Stimulated activated CD4-positive, alpha-beta T cell treated with anti-CD3 and anti-CD28 coated beads, Interleukin-12 subunit alpha, Interleukin-12 subunit beta, amount 100 ng/mL, for 48 hours (primary cell): ENCODE measurements at places on chromosomes 7 and 10.
A peak's percentile ranks its signal among the peaks of the same experiment; 100 is the strongest.

- DNase-seq = no peak
These were observed 155.6 kb downstream of the SH3PXD2A start for GRCh38 chr10:103699611-103700435.

DNA sequence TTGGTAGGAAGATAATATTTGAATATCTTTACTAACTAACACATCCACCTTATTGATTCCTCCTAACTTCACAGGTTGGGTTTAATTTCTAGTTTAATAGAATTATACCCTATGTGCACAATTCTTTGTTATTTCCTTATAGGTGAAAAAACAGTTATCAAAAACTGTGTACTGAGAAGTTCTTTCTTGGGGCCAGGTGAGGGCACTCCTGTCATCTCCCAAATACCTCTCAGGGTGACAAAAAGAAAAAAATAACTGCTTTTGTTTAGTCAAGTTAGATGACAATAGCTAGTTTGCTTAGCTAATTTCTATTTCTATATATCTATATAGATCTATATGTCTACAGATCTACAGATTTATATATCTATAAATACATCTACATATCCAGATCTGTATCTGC lies 10.1 kb downstream of the FZD8 start:
- DNase-seq = no peak

- DNase-seq = no peak
These were observed 30.3 kb downstream of the GBX1 start for GRCh38 chr7:151137076-151137675.

DNA sequence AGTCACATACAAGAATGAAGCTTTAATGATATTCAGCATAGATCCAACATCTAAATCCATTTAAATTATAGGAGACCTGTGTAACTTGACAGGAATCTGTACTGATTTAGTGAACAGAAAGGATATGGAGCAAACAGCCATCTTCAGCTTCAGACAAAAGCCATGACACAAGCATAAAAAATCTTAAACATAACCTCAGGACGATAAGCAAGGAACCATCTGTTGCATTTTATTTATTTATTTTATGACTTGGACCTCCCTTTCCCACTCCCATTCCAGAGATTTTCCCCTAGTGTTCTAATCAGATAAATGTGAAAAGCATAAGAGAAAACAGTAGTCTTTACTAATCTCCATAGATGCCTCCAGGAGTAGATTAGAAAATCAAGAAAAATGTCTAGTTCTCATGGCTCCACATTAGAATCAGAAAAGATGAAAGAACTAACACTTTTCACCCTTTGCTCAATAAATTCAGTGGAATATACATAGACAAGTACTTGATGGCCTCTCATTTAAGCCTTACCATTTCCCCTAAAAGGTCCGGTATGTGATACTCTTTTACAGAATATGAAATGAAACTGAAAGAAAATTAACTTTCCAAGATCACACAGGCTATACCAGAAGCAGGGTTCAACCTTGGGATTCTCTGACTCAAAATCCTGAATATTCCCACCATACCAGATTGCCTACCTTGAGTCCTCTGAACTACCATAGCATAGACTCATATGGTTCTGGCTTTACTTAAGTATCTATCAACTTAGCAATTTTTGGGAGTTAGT lies 15.2 kb downstream of the CACNA2D1 start:
- DNase-seq = no peak

GRCh38 chr10:71753960-71754505 lies 19.3 kb downstream of the VSIR start:
- no peak for DNase-seq

DNA sequence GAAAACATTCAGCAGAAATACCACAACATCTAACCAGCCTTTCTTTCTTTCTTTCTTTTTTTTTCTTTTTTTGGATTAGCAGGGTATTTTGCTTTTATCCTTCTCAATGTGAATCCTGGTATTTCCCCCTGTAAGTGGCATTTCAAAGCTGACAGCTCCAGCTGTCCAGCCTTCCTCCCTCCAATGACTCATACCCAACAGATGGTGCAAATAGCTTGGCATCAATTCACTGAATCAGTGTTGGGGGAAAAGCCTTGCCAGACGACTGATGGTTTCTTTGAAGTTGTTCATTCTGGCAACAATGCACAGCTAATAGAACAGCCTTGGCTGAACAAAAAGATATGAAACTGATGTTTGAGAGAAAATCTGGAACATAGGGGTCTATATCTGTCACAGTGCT lies 316.8 kb upstream of the STEAP1 start:
- no peak for DNase-seq

- no peak for DNase-seq
These were observed 52.4 kb downstream of the CALD1 start for GRCh38 chr7:134831862-134832261.

GRCh38 chr7:116770941-116771340 lies 91.4 kb upstream of the CAPZA2 start:
- no peak for DNase-seq

DNA sequence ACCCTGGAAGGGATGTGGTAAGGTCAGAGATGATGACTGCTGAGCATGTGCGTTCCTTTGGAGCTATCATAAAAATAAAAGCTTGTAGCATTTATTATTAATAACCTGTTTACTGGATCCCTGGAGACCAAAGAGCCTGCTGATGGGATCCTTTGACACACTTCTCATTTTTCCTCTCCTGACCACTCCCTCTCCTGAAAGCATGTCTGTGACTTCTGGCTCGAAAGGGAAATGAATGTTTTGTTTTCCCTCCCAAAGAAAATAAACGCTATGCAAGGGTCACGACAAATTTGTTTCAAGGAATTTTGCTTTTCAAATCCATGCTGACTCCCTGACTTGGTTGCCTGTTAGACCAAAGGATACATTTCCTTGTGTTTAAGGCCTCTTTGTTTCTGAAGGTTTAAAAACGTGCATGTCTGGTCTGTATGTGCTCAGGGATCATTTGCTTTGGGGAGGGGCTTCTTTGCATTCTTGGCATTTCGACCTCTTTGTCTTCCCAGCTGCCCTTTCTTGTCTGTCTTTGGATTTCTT lies 185.1 kb upstream of the AGK start:
- DNase-seq = no peak

- DNase-seq = no peak
These were observed 524.0 kb upstream of the KCND2 start for GRCh38 chr7:119748991-119749390.

- DNase-seq = no peak
These were observed 135.3 kb downstream of the OAT start for GRCh38 chr10:124283215-124283948.

DNA sequence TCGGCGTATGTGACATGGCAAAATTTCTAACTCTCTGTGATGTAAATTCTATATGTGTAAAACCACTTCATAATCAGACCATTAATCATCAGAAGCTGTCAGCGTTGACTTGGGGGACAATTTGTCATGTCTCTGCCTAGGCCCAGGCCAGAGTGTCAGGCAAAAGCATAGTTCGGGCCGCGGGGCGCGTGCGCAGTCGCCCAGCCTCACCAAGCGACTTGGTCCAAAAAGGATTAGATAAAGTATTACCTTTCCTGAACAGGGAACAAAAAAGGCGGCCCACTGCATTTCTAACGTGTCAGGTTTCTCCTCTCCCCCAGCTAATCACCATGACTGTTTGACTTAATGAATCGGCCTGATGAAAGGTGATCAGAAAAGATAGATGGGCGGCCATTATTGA lies 114.2 kb downstream of the EBF3 start:
- DNase-seq = no peak

DNA sequence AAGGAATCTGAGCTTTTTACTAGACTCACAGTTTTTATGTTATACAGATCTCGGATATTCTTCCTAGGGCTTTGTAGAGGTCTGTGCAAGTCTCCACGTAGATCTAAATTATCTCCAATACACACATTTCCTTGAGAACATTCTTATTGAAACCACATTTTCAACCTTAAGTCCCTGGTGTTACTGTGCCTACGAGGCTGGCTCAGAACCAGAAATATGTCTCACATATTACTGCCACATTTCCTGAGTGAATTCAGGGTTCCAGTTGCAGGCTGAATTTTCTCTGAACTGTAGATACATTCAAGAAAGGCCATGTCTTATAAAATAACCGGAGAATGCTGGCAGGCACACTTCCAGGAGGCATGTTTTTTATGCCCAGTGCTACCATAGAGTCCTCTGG lies 46.5 kb downstream of the INHBA start:
- DNase-seq = no peak

GRCh38 chr7:1950452-1951158 lies 280.5 kb downstream of the ELFN1 start:
- no peak for DNase-seq

GRCh38 chr10:17585016-17585415 lies 32.2 kb downstream of the HACD1 start:
- DNase-seq = no peak

DNA sequence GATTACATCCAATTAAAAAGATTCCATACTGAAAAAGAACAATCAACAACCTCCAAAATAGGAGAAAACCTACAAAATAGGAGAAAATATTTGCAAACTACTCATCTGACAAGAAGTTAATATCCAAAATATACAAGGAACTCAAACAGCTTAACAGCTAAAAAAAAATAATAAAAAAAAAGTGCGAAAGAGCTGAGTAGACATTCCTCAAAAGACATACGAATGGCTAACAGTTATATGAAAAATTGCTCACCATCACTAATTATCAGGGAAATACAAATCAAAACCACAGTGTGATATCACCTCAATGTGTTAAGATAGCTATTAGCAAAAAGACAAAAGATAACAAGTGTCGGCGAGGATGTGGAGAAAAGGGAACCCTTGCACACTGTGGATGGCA lies 450.3 kb downstream of the PHTF2 start:
- DNase-seq = no peak

DNA sequence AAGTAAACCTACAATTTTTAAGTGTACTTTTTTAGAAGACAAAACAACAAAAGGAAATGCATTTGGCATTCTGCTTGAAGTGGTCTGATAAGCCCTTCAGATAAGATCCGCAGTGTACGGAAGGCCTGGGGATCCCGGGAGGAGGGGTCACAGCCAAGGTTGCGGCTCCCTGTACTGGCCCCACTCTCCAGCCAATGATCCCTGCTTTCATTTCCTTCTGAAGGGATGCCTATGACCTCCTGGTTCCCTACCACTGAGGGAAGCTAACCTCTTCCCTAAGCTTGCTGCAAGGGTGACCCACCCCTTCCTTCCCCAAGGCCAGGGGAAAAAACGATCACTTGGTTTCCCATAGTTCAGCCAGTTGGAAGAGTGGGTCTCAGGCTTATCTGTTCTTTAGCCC lies 5.3 kb downstream of the DENND2A start:
- DNase-seq = no peak

GRCh38 chr7:92768501-92769393 lies 67.6 kb downstream of the CDK6 start:
- DNase-seq = peak; percentile 51

DNA sequence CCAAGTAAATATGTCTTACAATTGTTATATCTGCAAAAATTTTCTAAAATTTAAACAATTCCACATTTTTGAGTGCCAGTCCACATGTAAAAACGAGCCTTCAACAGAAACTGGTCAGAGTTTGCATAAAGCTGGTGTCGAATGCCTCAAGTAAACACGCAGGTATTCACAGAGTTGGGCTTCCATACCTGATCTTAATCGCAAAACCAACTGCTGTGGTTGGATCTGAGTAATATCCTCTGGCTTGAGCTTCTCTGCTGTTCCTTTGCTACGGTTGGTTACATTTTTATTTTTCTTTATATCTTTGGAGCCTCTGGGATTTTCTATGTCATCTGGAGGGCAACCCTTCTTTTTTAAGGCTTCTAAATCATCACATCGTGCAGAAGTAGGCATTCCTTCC lies 28.4 kb downstream of the ITGB1 start:
- no peak for DNase-seq

DNA sequence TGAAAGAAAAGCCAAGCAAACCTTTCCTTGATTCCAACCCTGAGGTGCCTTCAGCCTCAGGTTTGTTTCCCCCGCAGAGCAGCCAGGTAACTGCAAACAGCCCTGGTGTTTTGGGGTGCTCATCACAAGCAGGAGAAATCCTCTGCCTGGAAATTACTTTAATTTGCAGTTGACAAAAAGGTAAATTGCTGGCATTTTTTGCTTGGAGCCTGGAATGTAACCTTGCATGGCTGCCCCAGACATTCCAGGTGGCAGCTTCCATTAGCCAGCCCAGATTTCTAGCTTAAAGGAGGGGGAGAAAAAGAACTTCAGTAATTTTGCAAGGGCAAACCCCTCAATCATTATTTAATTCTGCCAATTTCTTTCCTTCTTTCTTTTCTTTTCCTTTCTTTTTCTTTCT lies 194.4 kb downstream of the MYOF start:
- DNase-seq = no peak

DNA sequence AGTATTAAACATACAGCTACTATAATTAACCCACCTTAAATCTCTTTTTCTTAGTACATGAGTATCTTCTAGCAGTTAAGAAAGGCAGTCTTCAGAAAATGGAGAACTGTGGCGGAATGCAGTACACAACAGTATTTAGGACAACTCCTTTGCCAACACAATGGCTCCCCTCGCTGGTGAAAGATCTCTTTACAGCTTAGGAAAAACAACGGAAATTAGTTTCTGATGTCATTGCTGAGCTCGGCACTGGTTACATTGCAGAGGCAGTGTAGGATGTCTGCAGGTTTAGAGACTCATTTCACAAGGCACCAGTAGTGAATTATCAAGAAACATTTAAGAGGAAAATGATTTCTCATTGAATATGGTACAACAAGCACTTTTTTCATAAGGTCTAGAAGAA lies 43.4 kb downstream of the GLRX3 start:
- peak; percentile 21 for DNase-seq

GRCh38 chr7:28626221-28626620 lies 213.9 kb downstream of the CREB5 start:
- no peak for DNase-seq

DNA sequence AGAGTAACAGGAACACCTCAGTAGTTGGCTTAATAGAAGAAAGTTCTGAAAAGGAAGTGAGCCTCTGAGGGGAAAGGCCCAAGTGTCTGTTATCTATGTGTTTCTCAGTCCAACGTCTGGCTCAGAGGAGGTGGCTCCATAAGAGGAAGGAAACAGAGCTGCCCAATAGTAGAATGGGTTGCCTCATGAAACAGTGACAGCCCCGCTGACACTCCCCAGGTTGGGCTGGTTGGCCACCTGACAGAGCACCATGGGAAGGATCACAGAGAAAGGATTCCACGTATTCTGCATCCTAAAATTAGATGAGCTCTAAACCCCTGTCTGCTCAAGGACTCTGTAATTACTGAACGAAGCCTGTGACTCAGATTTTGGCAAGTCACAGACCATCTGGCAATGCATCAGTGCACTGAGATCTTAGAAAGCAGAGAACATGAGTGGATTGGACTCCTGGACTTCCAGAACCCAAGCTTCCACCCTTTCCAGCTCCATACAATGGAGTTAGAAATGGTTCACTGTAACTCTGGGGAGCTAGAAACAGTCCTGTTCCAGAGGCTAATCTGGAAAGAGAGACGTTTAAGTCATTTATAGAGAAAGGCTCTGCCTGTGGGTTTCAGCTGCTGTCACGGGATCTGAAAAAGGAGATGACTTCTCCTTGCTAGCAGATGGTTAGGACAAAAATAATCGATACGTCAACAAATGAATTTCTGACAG lies 2.9 kb downstream of the PKD2L1 start:
- peak; percentile 17 for DNase-seq

- DNase-seq = no peak
These were observed 230.5 kb downstream of the TCF7L2 start for GRCh38 chr10:113180401-113181154.

- no peak for DNase-seq
These were observed 218.2 kb upstream of the IMMP2L start for GRCh38 chr7:111780527-111780926.

- no peak for DNase-seq
These were observed 428.5 kb downstream of the GALNT17 start for GRCh38 chr7:71560354-71560995.

GRCh38 chr10:74415146-74415839 lies 264.3 kb downstream of the ADK start:
- DNase-seq = no peak

- DNase-seq = no peak
These were observed 249.7 kb upstream of the IGFBP3 start for GRCh38 chr7:46170792-46171191.
